ENCODE measurements at places on chromosomes 4 and X. TPM values are rescaled to one million over a fixed set of nuclear protein-coding genes. Genes with fewer than 3 reads are reported as not detected.

DNA sequence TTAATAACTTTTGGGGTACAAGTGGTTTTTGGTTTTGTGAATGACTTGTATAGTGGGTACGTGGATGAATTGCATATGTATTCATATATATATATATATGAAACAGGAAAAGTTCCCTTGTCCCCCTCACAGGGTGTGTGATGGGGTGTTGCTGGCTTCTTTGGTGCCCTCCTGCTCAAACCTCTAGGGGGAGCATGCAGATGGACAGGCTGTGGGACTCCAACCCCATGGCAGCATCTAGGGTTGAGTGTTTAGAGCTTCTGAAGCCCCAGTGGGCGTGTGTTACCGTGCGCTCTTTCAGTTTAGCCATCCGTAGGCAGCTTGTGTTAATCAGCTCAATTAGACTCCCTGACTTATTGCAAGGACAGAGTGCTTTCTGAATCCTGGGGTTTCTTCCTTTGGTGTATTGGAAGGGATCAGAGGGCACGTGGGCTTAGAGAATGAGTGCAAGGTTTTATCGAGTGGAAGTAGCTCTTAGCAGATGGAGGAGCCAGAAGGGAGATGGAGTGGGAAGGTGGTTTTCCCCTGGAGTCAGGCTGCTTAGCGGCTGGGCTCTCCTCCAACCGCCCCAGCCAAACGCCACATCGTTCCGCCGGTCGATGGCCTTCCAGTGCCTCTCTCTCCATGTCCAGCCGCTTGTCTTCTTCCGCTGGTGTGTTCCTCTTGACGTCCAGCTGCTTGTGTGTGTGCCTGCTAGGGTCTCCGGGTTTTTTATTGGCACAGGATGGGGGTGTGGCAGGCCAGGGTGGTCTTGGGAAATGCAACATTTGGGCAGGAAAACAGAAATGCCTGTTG lies 674.4 kb upstream of the LCORL start:
- no peak for DNase-seq

Gene CFP
- total RNA-seq = 3.3 TPM

Gene CCDC120
- 10.3 TPM for total RNA-seq

Gene IRAK1
- 64.1 TPM for total RNA-seq

DNA sequence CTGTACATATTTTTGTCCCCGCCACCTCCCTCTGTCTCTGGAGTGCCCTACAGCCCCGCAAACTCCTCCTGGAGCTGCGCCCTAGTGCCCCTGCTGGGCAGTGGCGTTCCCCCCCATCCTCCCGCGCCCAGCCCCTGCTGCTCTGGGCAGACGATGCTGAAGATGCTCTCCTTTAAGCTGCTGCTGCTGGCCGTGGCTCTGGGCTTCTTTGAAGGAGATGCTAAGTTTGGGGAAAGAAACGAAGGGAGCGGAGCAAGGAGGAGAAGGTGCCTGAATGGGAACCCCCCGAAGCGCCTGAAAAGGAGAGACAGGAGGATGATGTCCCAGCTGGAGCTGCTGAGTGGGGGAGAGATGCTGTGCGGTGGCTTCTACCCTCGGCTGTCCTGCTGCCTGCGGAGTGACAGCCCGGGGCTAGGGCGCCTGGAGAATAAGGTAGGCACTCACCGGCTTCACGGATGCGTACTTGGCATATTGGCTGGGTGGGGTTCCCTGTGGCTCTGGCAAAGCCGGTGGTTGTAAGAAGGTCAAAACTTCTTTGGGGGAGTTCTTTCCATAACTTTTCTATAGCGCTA lies 653 bp downstream of the HHIP start:
- no peak for DNase-seq

Gene TMEM35A
- total RNA-seq = 6.4 TPM

Gene ALAS2
- not detected for total RNA-seq

DNA sequence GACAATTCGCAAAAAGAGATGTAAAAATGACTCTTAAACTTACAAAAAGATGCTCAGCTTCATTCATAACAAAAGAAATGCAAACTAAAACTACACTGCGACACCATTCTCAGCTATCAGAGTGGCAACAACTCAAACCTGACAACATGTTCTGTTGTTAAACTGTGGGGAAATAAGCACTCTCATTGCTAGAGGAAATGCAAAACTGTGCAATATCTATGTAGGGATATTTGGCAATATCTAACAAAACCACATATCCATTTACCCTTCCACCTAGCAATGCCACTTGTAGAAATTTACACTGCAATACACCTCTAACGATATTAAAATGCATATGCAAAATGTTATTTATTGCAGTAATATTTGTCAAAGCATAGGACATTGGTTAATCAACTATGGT lies 78.3 kb upstream of the EGFL6 start:
- no peak for DNase-seq

DNA sequence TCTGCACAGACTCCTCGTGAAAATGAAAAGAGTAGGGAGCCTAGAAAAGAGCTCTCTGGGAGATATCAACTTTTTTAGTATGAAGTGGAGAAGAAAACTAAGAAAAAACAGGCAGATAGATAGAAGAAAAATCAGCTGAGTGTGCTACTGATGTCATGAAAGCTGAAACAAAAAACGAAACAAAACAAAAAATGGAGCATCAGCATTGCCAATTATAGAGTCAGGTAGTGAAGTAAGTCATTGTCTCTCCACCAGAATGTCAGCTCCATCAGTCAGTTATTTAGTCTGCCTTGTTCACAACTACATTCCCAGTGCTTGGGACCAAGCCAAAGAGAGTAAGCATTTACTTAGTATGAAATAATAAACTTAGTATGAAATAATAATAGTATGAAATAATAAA lies 595.1 kb downstream of the STPG2 start:
- no peak for DNase-seq

Gene NHSL2
- 3.5 TPM for total RNA-seq

Gene ANXA10
- not detected for total RNA-seq

- DNase-seq = no peak
Observed at GRCh38 chr4:61079976-61080375, 120.2 kb upstream of the ADGRL3 start.

Gene AREG
- total RNA-seq = 31.4 TPM

GRCh38 chrX:13937370-13938050 lies 92.2 kb downstream of the GEMIN8 start:
- no peak for DNase-seq

DNA sequence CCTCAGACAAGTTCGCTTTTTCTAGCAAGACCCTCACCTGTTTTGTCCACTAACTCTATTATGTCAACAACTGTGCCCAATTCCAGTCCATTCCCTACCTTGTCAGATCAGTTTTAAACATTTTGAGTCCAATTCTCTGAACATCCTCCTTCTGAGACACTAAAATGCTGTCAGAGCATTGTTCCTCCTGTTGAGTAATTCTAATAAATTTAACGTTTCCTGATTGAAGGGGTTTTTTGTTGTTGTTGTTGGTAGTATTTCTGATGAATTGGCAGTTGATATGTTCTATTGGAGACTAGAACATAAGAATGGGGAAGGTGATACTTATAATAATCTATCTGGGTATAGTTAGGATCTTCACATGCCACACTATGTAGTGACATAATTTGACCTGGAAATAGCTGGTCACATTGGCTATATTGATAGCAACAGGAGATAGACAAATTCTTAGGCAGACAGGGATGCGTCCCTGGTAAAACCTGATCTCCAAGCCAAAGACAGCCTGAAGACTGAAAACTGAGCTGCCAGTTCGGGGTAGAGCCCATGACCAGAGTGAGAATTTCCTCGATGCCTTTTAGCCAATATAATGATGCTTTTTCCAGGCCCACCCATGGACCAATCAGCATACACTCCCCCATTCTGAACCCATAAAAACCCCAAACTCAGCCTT lies 12.4 kb upstream of the CXCL2 start:
- DNase-seq = no peak

Gene S100G
- not detected for total RNA-seq

DNA sequence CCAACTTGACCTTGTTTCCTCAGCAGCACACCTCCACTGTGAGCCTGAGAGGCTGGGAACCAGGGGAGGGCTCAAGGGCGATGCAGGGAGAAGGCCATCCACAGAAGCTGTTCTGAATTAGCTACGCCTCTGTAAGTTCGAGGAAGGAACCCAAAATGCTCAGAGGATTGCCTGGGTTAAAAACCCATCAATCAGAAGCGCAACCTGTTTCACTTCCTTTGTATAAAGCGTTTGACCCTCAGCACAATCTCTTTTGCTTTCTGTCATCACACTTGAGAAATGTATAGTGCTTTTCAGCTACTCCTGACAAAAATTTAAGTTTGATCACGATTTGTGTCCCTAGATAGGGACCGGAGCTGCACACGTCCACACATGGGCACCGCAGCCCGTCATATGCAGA lies 48.0 kb upstream of the MAP3K15 start:
- DNase-seq = no peak

DNA sequence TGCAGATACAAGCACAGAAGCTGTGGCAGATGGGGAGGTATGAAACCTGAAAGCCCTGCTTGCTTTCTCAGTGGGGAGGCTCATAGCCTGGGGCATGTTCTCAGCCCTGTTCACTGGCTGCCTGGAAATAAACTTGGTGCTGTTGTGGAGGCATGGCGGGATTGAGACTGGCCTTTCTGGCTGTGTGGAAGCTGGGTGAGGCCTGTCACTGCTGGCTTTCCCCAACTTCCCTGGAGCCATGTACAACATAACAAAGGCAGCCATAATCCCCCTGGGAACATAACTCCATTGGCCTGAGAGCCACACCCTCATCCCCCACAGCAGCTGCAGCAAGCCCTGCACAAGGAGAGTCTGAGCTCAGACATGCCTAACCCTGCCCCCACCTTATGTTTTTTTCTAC lies 237.7 kb upstream of the TLL1 start:
- DNase-seq = no peak

All from transverse colon (tissue), 4 donors.